NCI-H2029 treated with DMSO at 0.1 percent for 48 hours (cell line): ENCODE measurements at places on chromosomes 7 and 10.
A peak's percentile ranks its signal among the peaks of the same experiment; 100 is the strongest.

- DNase-seq, result peak; percentile 23
These were observed 3.0 kb upstream of the SKIDA1 start for GRCh38 chr10:21528236-21529031.

- DNase-seq, result no peak
These were observed 925.2 kb upstream of the GHITM start for GRCh38 chr10:83214136-83214535.

DNA sequence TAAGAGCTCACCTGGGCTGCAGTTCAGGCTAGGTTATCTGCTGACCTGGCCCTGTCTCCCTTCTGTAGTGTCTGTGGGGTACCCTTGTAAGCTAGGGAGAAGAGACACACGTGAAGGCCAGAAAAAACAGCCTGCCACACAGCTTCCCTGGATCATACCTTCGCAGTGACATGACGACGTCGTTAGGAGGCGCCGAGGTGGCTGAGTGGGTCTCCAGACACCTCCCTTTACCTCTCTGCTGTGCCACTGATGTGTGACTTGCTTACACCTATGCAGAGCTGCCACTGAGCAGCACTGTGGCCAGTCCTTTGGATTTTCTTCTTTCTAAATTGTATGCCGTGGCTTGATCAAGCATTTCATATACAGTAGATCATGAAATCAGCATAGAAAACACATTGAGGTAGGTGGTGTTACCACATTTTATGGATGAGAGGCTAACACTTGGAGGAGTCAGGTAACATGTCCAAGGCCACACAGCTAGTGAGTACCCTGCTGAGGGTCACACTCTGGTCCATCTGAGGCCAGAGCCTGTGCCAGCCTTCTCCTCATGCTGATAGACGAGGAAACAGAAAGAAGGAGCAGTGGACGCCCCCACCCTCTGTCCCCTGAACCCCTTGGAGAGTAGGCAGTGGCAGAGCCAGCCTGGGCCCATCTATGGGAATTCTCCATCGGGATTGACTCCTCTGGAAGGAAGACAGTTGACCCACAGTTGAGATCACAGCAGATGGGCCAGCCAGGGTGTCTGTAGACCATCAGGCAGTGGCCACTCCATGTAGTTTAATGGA is 23.1 kb downstream of the HTRA1 start:
- DNase-seq, result no peak

DNA sequence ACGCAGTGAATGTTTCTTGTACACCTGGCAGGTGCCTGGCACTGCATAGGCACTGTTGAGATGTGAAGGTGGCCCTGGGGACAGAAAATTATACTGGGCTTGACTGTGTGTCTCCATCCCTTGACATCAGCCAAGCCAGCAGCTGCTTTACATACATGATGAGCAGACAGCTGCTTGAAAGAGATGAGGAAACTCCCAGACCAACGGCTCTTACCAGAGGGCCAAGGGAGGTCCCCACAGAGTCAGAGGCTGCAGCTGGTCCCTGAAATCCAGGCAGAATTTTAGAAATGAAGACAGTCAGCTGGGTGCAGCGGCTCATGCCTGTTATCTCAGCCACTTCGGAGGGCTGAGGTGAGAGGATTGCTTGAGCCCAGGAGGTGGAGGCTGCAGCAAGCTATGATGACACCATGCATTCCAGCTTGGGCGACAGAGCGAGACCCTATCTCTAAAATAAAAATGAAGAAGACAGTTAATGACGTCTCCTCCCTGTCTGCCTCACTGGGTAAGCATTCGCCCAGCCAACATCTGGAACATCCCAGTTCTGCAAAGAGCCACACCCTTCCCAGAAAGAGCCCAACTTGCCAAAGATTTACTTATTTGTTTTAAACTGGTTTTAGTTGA is 17.6 kb downstream of the LIMK1 start:
- no peak for DNase-seq

DNA sequence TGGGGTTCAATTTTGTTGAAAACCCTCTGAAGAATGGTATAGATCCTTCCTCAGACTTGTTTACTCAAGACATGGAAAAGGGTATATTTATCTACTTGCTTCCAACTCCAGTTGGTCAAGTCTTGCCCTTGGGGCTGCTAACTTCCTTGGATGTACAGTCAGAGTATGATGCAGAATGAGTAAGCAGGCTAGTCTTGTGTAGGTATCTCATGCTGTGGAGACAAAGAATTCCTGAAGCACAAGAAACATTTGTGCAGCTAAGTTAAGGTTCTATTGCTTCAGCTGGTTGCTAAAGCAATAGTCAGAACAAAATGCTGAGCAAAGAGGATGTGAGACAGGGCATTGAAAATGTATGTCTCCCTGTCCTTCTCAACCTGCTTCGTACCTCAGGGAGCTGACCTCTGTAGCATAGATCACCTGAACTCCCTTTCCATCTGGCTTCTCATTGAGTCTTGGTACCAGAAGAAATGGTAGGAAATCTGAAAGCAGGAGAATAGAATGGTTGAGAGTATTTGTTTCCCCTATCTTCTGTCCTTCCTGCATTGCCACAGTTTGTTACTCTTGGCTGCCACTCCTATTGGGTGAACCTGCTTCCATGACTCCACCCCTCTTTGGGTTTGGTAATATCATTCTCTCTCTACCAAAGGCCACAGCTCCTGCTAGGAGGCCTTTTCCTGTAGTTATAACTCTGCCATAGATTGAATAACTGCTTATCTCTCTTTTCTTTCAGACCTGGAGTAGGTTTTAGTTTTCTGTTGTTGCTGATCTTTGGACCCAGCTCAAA is 346.0 kb downstream of the PHF14 start:
- no peak for DNase-seq

GRCh38 chr7:84238596-84238995 is 44.0 kb upstream of the SEMA3A start:
- no peak for DNase-seq

GRCh38 chr7:2808891-2809665 is 35.0 kb downstream of the GNA12 start:
- no peak for DNase-seq

DNA sequence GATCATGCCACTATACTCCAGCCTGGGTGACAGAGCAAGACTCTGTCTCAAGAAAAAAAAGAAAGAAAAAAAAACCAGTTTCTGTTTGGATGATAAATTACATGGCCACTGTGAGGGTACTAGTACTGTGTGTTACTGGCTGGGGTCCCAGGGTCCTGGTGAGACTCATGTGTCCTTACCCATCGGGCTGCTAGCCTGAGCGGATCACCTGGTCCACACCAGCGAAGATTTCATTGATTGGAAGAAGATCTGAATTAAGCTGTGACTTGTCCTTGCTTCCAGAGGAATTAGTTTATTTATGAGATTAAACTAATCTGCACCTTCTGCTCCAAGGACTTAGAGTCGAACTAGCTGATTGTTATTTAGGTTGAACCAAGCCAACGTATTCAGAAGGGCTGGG is 40.0 kb upstream of the BAMBI start:
- DNase-seq, result no peak

DNA sequence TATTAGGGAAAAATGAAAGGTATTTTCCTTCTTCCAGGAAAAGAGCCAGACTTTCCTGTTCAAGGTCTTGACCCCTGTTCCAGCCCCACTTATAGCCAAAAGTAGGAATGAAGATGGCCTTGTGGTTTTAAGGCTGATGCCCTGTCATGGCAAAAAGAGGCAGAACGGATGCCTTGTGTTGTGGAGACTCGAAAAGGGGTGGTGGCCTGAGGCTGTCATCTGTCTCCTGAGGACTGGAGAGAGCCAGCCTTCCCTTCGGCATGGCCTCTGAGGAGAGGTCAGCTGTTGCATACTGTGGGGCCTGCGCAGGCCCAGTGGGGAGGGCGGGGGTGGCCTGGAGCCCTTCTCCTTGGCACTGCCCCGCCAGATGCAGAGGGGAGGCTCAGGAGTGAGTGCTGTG is 166.0 kb upstream of the EEPD1 start:
- DNase-seq, result no peak

- DNase-seq, result no peak
These were observed 49.6 kb upstream of the MYL10 start for GRCh38 chr7:101678658-101679057.
